ENCODE measurements at places on chromosomes 12 and 14.

GRCh38 chr14:96662116-96662970 lies 134.8 kb upstream of the VRK1 start:
- no peak for DNase-seq

GRCh38 chr14:97977651-97978261 lies 1180.6 kb downstream of the VRK1 start:
- no peak for DNase-seq

DNA sequence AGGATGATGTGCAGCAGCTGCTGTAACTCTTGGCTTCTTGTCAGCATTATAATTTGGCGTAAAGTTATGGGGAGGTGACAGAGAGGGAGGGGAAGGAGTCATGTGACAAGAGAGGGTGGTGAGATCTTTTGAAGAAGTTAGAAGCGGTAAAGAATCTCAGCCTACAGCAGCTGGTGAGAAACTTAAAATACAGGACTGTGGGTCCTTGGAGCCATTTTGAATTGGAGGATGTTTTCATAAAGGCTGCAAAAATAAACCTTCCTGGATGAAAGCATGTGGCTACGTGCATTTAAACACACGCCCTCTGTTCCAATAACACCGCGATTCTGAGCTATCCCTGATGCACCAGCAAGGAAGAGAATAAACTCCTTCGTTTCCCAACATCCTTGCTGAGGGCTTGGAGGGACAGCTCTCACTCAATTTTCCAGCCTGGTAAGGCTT lies 133.7 kb downstream of the TMEM30B start:
- no peak for DNase-seq

GRCh38 chr14:77128414-77128891 lies 13.1 kb downstream of the ZDHHC22 start:
- no peak for DNase-seq

- no peak for DNase-seq
Measured at GRCh38 chr14:93797536-93797935, 9.3 kb upstream of the PRIMA1 start.

GRCh38 chr12:27429606-27430005 lies 16.9 kb upstream of the SMCO2 start:
- no peak for DNase-seq

- no peak for DNase-seq
Measured at GRCh38 chr12:27388650-27389049, 56.0 kb downstream of the BMAL2 start.

DNA sequence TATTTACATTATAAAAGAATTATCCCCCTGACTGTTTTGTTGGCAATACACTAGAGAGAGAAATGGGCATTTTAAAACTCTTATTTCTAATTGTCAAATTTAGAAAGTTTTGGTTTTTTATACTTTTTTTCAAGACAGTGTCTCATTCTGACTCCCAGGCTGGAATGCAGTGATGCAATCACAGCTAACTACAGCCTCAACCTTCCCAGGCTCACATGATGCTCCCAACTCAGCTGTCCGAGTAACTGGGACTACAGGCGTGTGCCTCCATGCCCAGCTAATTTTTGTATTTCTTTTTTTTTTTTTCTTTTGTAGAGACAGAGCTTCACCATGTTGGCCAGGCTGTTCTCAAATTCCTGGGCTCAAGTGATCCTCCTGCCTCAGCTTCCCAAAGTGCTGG lies 8.3 kb upstream of the OR11H6 start:
- no peak for DNase-seq

DNA sequence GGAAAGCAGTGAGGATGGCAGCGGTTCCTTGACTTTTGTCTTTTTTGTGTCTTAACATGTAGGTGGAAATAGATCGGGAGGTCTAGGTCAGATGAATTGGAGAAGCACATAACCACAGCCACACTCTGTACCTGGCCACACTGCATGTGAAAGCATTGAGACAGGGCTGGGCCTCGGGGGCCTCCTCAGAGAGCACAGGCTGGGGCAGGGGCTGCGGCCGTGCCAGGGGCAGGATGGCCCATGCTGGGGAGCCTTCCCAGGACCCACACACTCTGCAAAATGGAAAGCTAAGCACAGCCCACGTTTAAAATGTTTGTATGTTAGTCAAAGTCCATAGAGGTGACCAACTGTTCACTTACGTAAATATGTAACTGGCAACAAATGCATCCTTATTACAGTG lies 76.7 kb downstream of the PIWIL1 start:
- DNase-seq: no peak

DNA sequence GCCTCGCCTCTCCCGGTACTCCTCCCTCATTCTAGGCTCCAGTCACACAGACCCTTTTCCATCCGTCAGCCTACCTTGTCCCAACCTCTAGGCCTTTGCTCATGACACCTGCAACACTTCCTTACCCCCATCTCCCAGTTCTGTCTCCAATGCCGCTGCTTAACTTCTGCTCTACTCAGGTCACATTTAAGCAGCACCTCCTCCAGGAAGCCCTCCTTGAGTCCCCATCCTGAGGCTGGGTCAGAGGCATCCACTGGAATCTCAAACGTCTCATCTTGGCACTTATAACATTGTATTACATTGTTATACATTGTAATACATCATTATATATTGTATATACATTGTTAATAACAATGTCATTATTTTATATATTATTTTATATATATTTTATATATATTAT lies 32.8 kb downstream of the RASAL1 start:
- DNase-seq: no peak

DNA sequence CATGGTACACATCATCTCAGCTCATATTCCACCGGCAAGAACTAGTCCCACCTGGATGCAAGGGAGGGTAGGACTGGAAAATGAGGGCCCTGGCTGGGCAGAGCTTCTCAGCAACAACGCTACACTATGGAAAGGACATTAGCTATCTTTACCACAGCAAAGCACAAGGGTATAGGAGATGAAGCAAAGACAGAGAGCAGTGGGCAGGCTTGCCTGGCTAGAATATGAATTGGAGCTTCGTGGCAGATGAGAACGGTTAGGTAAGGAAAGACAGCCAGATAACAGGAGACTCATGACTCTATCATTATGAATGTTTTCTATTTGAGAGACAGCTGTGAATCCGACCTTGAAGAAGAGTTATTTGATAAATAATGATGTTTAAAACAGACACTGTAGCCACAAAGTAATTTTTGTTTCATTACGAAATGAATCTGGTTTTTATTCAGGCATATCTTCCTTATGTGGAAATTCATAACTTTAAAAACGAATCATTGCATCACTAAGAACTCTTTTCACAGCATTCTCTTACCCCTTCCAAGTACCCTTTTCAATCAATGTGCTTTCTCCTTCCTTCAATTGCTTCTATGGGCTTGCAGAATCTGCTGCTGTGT lies 59.1 kb upstream of the PCED1B start:
- no peak for DNase-seq

GRCh38 chr12:110561471-110562201 lies 21.5 kb downstream of the PPTC7 start:
- no peak for DNase-seq

DNA sequence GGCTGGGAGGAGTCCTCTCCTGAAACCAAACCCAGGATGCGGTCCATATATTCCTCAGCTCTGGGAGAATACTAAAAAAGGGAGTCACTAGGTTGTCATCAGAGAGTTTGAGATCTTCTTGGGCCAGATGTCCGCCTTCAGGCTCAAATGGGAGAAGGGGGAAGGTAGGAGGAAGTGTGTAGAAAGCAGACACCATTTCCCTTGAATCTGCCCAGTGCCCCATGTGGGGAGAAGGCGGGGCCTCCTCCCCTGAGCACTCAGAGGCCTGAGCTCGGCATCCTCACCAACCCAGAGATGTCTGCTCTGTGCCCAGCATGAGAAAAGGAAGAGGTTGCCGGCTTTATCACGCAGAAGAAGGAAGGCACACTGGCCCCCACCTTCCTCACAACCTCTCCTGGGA lies 37.3 kb downstream of the LTBP2 start:
- DNase-seq: no peak

- DNase-seq: peak; percentile 84
Measured at GRCh38 chr12:122421821-122422729, at the start of gene CLIP1. TSS of gene CLIP1 (minus strand) at chr12:122422669. CDS start at chr12:122380452, 42,217 bp downstream.

- DNase-seq: no peak
Measured at GRCh38 chr12:78534311-78534710, 330.3 kb upstream of the SYT1 start.

DNA sequence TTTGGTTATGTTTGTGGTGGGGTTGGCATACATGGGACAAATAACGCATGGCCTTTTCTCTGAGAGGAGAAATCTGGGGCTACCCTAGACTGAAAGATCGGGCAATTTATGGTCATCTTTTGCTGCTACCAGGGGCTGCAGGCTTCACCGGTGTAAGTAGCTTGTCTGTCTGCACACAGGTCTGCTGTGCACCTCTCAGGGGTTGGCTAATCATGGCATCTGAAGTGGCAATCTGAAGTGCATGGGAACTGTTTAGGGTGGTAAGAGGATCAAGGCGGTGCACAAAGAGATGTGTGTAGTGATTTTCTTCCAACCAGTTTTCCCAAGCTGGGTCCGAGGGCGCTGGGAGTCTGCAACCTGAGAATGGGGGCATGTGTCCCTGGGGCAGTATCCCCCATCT lies 141.3 kb downstream of the EMP1 start:
- DNase-seq: no peak

DNA sequence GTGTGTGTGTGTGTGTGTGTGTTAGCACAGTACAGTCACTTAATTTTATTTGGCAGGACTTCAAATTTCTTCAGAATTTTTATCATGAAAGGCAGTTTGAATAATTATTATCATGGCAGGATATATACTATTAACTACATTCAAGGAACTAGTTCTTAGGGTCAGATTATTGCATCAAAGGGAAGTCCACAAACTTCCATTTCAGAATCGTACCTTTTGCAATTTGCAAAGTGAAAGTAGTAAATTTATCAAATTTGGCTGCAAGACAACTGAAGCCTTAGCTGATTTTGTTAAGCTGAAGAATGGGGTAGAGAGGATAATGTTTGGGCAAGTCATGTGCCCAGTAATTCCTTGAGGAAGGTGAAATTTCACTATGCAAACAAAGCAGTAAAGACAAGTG lies 68.2 kb downstream of the PLEKHG7 start:
- no peak for DNase-seq

- DNase-seq: no peak
Measured at GRCh38 chr14:97137705-97138104, 340.5 kb downstream of the VRK1 start.

GRCh38 chr12:29216266-29216665 lies 67.2 kb downstream of the FAR2 start:
- no peak for DNase-seq

DNA sequence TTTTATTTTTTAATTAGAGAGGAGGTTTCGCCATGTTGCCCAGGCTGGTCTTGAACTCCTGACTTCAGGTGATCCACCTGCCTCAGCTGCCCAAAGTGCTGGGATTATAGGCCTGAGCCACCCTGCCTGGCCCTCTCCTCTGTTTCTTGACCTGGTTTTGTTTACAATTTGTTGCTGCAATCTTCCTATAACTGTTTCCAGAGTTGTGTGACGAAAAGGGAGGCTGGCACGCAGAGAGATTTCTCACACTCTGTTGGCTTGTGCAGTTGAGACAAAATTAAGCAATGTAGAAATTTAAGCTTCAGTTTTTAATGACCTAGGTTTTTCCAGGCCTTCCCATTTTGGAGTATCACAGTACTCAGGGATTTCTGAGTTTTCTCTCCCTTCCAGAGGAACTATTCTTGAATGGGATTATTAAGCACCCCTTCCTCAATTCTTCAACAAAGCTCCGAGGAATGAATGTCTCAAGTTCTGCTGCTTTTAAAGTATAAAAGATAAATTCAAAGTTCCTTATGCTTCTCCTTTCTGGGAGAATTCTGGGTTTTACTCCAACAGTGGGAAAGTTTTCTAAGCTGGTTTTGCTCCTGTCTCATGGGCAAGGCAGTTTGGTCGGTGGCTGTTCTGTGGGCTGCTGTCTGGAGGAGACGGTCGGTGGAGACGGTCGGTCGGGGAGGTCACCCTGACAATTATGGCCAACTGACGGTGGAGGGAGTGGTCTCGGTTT lies 20.4 kb upstream of the FOS start:
- DNase-seq: no peak

- no peak for DNase-seq
Measured at GRCh38 chr14:71574976-71575375, 357.3 kb upstream of the RGS6 start.

GRCh38 chr12:28844718-28845117 lies 304.4 kb upstream of the FAR2 start:
- DNase-seq: no peak

GRCh38 chr12:87981495-87981894 lies 47.7 kb downstream of the C12orf50 start:
- no peak for DNase-seq

DNA sequence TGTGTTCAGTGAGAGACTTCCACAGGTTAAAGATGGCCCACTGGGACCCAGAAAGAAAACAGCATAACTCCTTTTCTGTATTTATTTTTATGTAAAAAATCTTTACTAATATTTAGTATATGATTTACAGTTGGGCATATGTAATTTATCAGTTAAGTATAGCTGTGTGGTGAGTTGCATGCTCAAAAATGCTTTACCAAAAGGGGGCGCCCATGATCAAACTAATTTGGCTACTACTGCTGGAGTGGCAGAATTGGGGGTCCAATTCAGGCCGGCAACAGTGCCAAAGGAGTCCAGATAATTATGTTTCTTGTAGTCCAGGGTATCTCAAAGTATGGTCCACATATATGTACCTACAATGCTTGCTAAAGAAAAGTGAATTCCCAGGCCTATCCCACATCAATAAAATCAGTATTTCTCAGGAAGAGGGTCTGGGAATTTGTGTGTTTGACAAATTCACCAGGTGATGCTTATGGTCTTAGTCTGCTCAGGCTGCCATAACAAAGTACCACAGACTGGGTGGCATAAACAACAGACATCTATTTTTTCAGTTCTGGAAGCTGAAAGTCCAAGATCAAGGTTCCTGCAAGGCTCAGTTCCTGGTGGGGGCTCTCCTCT lies 152.0 kb downstream of the KTN1 start:
- no peak for DNase-seq

- DNase-seq: no peak
Measured at GRCh38 chr14:91866511-91867295, 633 bp downstream of the TC2N start.

- DNase-seq: peak; percentile 61
Measured at GRCh38 chr12:124919521-124920352, 5.3 kb upstream of the UBC start.

- no peak for DNase-seq
Measured at GRCh38 chr14:47929334-47929733, 253.9 kb upstream of the MDGA2 start.

DNA sequence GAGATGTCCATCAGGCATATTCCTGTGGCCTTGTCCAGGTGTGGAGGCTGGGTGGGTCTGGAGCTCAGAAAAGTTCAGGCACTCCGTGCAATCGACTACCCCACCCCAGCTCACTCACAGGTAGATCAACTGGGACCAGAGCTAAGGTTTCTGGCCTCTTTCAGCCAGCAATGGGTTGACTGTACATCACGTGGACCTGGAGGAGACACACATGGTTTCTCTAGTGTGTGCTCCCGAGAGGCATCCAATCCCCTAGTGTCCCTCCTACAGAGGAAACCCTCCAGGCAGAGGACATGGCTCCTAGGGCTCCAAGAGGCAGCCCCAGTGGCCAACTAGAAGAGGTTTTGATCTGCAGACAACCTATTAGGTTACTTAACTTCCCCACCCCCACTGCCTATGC lies 119.5 kb upstream of the RGS6 start:
- no peak for DNase-seq
